ENCODE measurements at places on chromosomes 3 and 15.

DNA sequence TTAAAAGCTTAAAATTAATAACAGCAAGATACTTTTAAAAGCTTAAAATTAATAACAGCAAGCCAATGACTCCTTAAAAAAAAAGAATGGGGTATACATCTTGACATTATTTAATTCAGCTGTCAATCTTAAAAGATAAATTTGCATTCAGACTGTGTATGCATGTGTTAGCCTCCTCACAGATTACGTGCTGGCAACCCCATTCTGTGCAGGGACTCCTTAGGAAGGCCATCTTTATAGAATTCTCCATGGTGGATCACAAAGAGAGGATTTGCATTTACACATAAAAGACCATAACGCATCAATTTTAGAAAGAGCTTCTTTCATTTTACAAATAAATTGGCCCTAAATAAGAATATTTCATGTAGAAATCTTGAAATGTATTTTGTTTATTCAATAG lies 87.2 kb downstream of the B3GALNT1 start:
- no peak for DNase-seq

DNA sequence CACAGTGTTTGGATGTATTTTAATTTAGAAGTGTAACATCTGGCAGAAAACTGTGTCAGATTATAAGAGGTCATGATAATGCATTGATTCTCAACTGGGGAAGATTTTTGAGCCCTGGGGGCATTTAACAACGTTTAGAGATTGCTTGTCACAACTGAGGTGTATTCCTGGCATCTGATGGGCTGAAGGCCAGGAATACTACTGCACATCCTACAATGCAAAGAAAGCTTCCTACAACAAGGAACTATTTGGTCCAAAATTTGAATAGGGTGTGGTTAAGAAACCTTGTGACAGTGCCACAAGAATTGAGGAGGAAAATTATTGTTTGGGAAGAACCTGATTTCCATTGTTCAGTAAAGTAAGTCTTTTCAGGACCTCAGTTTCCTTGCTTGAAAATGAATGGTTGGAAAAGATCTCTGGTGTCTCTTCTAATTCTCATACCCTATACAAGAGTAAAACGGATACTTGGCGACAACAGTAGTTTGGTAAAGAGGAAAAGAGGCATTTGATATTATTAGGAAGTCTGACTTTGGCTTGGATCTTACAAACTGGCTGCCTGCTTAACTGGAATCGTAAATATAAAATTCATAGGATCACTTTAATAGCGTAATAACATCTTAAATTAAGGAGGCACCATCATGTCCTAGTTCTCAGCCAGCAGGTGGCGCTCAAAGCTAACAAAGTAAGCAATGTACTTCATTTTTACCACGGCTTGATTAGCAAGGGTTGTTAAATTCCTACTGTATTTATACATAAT lies 4.3 kb downstream of the DAZL start:
- DNase-seq, result peak; percentile 64

GRCh38 chr3:17928502-17929145 lies 186.2 kb upstream of the TBC1D5 start:
- no peak for DNase-seq

- DNase-seq, result no peak
Measured at GRCh38 chr3:29329986-29330890, 49.4 kb downstream of the RBMS3 start.

All from ecto neural progenitor cell (in vitro differentiated cells).